Activated T-helper 1 cell treated with anti-CD3 and anti-CD28 coated beads, Interleukin-12 subunit alpha, Interleukin-12 subunit beta, Interleukin-2, Interleukin-4 antibody, amounts not matched to agents 30 ng/mL and 10 ng/mL and 1 ng/mL, durations not matched to agents 14 hours and 24 hours and 36 hours (primary cell): ENCODE measurements at places on chromosomes 16 and 17. TPM values are rescaled to one million over a fixed set of nuclear protein-coding genes. Genes with fewer than 3 reads are reported as not detected.
A peak's percentile ranks its signal among the peaks of the same experiment; 100 is the strongest.

DNA sequence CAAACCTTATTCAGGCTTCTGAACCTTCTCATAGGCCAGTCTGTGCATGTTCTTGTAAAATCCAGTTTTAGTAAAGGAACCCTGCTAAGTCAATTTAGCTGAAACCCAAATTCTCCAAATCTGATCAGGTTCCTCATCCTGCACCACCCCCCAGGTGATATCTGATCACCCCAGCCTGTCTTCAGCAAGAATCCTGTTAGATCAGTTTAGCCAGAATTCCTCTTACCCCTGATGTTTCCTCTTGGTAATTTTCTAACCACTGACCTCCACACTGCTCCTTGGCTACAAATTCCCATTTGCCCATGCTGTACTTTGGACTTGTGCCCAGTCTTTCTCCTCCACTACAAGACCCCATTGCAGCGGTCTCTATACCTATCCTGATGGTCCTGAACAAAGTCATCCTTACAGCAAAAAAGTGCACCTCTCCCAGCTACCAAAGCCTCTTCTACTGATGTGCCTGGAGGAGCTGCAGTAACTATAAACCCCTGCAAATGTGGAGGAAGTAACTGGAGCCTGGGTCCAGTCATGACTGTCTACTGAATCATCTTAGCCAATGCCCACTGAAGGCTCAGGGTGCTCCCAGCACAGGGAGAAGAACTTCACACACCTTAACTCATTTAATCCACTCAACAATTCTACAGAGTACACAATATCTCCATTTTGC lies 23.8 kb downstream of the TEX14 start:
- H3K36me3 ChIP-seq = peaks cover 1% of the 10 kb centered on the region
- no peak for DNase-seq
- no peak overlapping the region for H3K27ac ChIP-seq
- H3K4me3 ChIP-seq = no peak overlapping the region
- peaks cover 10% of the 10 kb centered on the region for H3K27me3 ChIP-seq
- H3K4me1 ChIP-seq = peaks cover 10% of the 10 kb centered on the region

- H3K27ac ChIP-seq = no peak overlapping the region
- DNase-seq = no peak
- H3K27me3 ChIP-seq = peaks cover 9% of the 10 kb centered on the region
- H3K36me3 ChIP-seq = no peaks in the 10 kb centered on the region
These were observed 25.8 kb downstream of the CAPNS2 start for GRCh38 chr16:55592306-55592705.

DNA sequence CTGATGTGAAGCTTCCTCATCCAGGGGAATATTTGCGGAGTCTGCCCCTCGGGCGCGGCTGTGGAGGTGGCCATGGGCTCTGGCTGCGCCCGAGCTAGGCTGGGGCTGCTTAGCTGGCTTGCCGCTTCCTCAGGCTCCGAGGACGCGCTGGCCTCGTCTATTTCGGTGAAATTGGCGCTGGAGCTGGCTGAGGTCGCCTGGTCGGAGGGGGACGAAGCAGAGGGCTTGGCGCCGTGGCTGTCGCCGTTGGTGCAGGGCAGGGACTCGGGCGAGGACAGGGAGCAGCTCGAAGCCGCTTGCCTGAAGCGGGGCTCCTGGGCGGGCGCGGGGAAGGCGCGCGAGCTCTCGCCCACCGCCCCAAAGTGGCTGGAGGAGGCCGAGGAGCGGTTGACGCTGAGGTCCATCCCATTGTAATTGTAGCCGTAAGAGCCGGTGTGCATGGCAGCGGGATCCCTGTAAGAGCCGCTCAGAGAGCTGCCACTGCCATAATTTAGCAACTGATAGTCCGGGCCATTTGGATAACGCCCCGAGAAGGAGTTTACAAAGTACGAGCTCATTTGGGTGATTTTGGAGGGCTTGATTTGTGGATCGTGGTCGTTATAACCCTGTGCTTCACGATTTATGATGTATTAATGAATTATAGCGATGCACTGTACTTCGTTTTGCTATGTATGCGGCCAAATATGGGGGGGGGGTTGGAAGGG lies at the start of gene HOXB5:
Gene HOXB5, minus strand, starts transcription at position 654 of the 704 bp plus-strand sequence. Its CDS starts 97 bp downstream, at position 557.
- peaks cover 7% of the 10 kb centered on the region for H3K36me3 ChIP-seq
- H3K27me3 ChIP-seq = peaks cover 76% of the 10 kb centered on the region
- peak within 1 kb of the TSS; percentile 34 for H3K27ac ChIP-seq
- DNase-seq = no peak

GRCh38 chr16:79593074-79593531 lies 7.4 kb downstream of the MAF start:
- H3K4me1 ChIP-seq = peaks cover 44% of the 10 kb centered on the region
- H3K27me3 ChIP-seq = peaks cover 27% of the 10 kb centered on the region
- no peak for DNase-seq
- peak overlapping the region; percentile 9 for H3K4me3 ChIP-seq
- H3K27ac ChIP-seq = no peak overlapping the region

The ZSCAN10 gene
- total RNA-seq = 0.07 TPM in 1 of 2 replicates, not detected in the other
